Ascending aorta (tissue), 2 donors: ENCODE measurements at places on chromosomes 1 and 21.

DNA sequence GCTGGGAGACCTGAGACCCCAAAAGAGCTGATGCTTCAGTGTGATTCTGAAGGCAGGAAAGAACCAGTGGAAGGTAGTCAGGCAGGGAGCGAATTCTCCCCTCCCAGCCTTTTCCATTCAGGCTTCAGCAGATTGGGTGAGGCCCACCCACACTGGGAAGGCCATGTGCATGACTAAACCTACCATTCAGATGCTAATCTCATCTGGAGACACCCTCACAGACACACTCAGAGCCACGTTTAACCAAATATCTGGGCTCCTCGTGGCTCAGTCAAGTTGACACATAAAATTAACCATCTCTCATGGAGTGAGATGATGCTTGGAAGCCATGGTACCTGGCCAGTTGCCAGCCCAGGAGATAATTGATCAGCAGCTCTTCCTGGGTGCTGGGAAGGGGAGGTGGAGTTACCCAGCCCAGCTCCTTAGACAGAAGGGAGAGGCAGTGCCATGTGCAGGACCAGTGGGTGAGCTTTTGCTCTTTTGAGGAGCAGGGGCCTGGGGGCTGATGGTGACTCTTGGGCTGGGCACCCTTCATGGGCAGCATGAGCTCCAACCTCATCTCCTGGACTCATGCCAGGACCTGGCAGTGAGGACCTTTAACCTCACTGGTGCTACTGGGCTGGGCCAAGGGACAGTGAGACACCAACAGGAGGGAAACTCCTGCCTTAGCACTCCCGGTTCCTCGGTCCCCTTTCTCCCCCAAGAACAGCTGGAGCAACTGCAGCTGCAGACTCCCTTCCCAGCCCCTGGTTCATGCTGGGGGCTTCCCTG is 89.0 kb upstream of the ACTL8 start:
- DNase-seq, result no peak

- no peak for DNase-seq
Measured at GRCh38 chr1:79472067-79472656, 465.6 kb upstream of the ADGRL4 start.

- no peak for DNase-seq
Measured at GRCh38 chr1:84347271-84347931, 45.9 kb downstream of the SAMD13 start.

DNA sequence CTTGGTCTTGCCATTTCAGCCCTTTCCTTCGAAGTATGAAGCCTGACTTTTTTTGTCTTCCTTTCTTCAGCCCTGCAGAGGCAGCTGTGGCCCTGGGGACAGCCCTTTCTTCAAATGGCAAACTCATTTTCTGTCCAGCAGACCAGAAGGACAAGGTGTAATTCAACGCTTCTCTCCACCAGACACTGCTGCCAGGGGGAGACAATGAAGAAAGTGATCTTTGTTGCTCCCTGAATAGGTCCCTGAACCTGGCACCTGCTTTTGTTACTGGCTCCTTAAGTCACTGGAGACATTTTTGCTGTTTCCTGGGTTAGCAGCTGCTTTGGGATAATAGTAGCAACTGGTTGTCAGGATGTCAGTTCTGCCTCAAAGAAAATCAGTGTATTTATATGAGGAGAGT is 50.8 kb upstream of the MACF1 start:
- DNase-seq, result no peak

GRCh38 chr1:177423090-177423489 is 252.3 kb downstream of the BRINP2 start:
- no peak for DNase-seq
